DND-41 (cell line): ENCODE measurements at places on chromosomes 5 and 9.

GRCh38 chr5:1465966-1466471, 20.8 kb upstream of the SLC6A3 start:
- no peaks in the 10 kb centered on the region for H3K4me1 ChIP-seq
- H3K36me3 ChIP-seq = peaks cover 84% of the 10 kb centered on the region
- no peak overlapping the region for H3K4me3 ChIP-seq
- H3K27ac ChIP-seq = no peak overlapping the region
- DNase-seq = no peak

- no peak overlapping the region for H3K4me3 ChIP-seq
- DNase-seq = no peak
- H3K27me3 ChIP-seq = peaks cover 3% of the 10 kb centered on the region
These were observed 88.2 kb upstream of the ANKRD55 start for GRCh38 chr5:56321236-56321881.

DNA sequence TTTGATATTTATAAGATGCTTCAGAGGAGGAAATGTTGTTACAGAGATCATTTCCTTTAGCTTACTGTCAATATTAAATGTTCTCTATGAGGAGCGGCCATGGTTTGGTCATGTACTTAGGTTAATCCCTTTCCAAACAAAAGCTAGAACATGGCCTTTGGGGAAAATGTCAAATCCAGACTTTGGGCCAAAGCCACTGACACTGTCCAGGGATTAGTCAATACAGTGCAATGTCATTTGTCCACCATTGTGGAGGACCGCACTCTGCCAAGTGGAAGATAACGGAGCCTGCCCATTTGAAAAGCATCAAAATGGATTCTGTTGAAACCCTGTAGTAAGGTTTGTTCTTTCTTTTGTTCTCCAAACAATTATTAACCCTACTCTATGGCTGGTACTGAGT, 50.1 kb downstream of the FRMPD1 start:
- H3K4me1 ChIP-seq = no peaks in the 10 kb centered on the region
- H3K27ac ChIP-seq = no peak overlapping the region
- H3K27me3 ChIP-seq = peaks cover 7% of the 10 kb centered on the region
- H3K4me3 ChIP-seq = no peak overlapping the region
- no peaks in the 10 kb centered on the region for H3K36me3 ChIP-seq

DNA sequence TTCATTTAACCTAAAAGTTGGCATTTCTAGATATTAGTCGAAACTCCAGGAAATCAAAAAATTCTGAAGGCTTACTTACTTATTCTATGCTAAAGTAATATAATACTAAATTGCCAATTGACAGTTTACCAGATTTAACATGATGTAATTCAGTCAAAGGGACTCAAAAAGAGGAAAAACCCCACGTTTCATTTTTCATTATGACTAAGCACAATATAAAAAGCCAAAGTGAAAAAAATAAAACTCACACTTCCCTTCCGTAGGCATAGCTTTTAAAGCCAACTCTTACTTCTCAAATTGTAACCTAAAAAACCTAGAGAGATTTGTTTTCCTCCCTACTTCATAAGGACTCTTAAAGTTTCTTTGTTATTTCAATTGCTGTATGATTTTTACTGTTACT, 146.6 kb downstream of the RAPGEF6 start:
- no peaks in the 10 kb centered on the region for H3K27me3 ChIP-seq
- no peak overlapping the region for H3K4me3 ChIP-seq
- H3K36me3 ChIP-seq = peaks cover 53% of the 10 kb centered on the region
- no peak overlapping the region for H3K27ac ChIP-seq
- no peak for DNase-seq

DNA sequence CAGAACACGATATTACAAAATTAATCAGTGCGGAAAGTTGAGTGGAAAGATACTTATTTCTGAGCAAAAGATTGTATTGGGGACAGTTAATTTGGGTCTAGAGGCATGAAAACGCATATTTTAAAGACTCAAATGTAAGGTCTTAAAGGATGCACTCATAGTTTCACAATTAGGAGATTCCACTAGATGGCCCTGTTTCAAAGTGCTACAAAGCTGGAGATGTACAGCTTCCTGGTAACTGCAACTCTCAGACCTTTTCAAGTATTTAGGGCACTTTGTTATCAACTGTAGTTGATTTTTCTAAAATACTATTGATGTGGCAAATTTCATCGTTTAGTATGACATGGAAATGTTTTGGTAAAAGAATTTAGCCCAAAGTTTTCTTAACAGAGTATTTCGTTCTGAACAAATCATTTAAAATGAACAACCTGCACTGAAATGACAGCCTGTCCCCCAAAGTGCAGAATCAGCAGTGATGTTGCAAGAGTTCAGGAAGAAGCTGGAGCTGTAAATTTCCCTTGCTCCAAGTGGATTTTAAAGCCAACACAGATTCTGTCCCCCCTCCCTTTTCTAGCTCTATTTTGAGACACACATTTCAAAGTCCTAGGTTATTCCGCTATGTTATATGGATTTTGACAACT, 16.2 kb upstream of the NDUFB6 start:
- no peak overlapping the region for H3K27ac ChIP-seq
- no peaks in the 10 kb centered on the region for H3K4me1 ChIP-seq
- no peak overlapping the region for H3K4me3 ChIP-seq
- H3K36me3 ChIP-seq = no peaks in the 10 kb centered on the region
- no peak for DNase-seq

GRCh38 chr9:37705787-37706186, 47.8 kb upstream of the TRMT10B start:
- H3K4me1 ChIP-seq = no peaks in the 10 kb centered on the region
- no peak overlapping the region for H3K4me3 ChIP-seq
- no peak for DNase-seq
- no peaks in the 10 kb centered on the region for H3K36me3 ChIP-seq

- H3K4me1 ChIP-seq = no peaks in the 10 kb centered on the region
- H3K4me3 ChIP-seq = no peak overlapping the region
- H3K36me3 ChIP-seq = no peaks in the 10 kb centered on the region
- no peaks in the 10 kb centered on the region for H3K27me3 ChIP-seq
- no peak overlapping the region for H3K27ac ChIP-seq
- DNase-seq = no peak
These were observed 76.5 kb upstream of the ATG10 start for GRCh38 chr5:81895307-81895706.

DNA sequence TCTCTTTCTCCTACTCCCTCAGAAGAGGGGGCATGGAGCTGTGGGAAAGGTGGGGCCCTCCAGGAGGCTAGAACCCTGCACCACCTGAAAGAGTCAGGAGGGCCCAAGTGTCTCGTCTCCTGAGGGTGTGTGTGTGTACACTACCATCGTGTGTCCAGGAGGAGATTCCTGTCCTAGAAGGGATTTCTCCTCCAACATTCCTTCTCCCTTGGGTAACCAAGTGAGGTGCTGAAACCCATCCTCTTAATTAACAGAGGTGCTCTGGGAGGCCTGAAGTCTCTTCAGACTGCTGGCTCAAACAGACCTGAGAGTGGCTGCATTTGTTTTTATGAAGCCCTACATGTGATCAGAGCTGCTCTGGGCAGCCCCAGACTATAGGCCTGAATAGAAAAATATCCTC, 61.1 kb upstream of the FAM169A start:
- H3K4me3 ChIP-seq = no peak overlapping the region
- no peak overlapping the region for H3K27ac ChIP-seq
- no peaks in the 10 kb centered on the region for H3K36me3 ChIP-seq
- H3K4me1 ChIP-seq = no peaks in the 10 kb centered on the region
- DNase-seq = no peak
- H3K27me3 ChIP-seq = no peaks in the 10 kb centered on the region

DNA sequence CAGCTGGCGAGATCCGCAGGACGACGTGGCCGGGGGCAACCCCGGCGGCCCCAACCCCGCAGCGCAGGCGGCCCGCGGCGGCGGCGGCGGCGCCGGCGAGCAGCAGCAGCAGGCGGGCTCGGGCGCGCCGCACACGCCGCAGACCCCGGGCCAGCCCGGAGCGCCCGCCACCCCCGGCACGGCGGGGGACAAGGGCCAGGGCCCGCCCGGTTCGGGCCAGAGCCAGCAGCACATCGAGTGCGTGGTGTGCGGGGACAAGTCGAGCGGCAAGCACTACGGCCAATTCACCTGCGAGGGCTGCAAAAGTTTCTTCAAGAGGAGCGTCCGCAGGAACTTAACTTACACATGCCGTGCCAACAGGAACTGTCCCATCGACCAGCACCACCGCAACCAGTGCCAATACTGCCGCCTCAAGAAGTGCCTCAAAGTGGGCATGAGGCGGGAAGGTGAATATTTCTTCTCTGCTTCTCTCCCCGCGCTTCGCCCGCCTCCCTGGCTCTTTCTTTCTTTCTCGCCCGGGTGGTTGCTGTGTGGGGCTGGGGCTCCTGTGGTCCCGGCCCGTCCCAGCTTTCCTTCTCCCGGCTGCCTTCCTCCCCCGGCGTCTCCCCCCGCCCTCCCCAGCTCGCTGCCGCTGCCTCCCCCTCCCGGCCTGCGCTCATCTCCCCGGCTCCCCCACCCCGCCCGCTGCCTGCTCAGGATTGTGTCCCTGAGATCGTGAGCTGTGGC, 2.2 kb downstream of the NR2F1 start:
- H3K27ac ChIP-seq = no peak overlapping the region
- H3K4me1 ChIP-seq = peaks cover 24% of the 10 kb centered on the region
- peaks cover 33% of the 10 kb centered on the region for H3K27me3 ChIP-seq
- DNase-seq = no peak
- no peaks in the 10 kb centered on the region for H3K36me3 ChIP-seq

GRCh38 chr5:176809544-176810080, 747 bp upstream of the UNC5A start:
- no peaks in the 10 kb centered on the region for H3K27me3 ChIP-seq
- H3K36me3 ChIP-seq = no peaks in the 10 kb centered on the region
- no peak for DNase-seq
- no peak overlapping the region for H3K27ac ChIP-seq
- no peak overlapping the region for H3K4me3 ChIP-seq
- no peaks in the 10 kb centered on the region for H3K4me1 ChIP-seq

- H3K27me3 ChIP-seq = no peaks in the 10 kb centered on the region
- no peak overlapping the region for H3K4me3 ChIP-seq
- H3K36me3 ChIP-seq = no peaks in the 10 kb centered on the region
- no peak for DNase-seq
These were observed 442.0 kb upstream of the MEF2C start for GRCh38 chr5:89324990-89325389.

- no peak overlapping the region for H3K27ac ChIP-seq
- no peak overlapping the region for H3K4me3 ChIP-seq
- no peaks in the 10 kb centered on the region for H3K36me3 ChIP-seq
These were observed 64.2 kb downstream of the MAST4 start for GRCh38 chr5:66660396-66660795.

GRCh38 chr5:157516006-157516405, 56.0 kb downstream of the NIPAL4 start:
- no peaks in the 10 kb centered on the region for H3K4me1 ChIP-seq
- no peak overlapping the region for H3K27ac ChIP-seq
- no peaks in the 10 kb centered on the region; the same call in 1 of the 2 replicates for H3K36me3 ChIP-seq
- no peak for DNase-seq
- H3K4me3 ChIP-seq = no peak overlapping the region

- DNase-seq = no peak
- H3K4me1 ChIP-seq = no peaks in the 10 kb centered on the region
- H3K27ac ChIP-seq = no peak overlapping the region
These were observed 468.5 kb downstream of the NFIB start for GRCh38 chr9:13845460-13845859.

GRCh38 chr5:142303565-142303964, 21.3 kb downstream of the SPRY4 start:
- no peak overlapping the region for H3K27ac ChIP-seq
- no peak for DNase-seq
- no peaks in the 10 kb centered on the region for H3K27me3 ChIP-seq
- H3K36me3 ChIP-seq = no peaks in the 10 kb centered on the region
- H3K4me1 ChIP-seq = no peaks in the 10 kb centered on the region

GRCh38 chr9:99433555-99433954, 211.5 kb downstream of the SEC61B start:
- H3K27me3 ChIP-seq = no peaks in the 10 kb centered on the region
- peak; percentile 5 for DNase-seq
- H3K4me1 ChIP-seq = no peaks in the 10 kb centered on the region
- H3K4me3 ChIP-seq = no peak overlapping the region

- H3K4me1 ChIP-seq = no peaks in the 10 kb centered on the region
- no peak for DNase-seq
- H3K36me3 ChIP-seq = no peaks in the 10 kb centered on the region
- H3K27me3 ChIP-seq = no peaks in the 10 kb centered on the region
- H3K4me3 ChIP-seq = no peak overlapping the region
These were observed 677.5 kb downstream of the ACTL7B start for GRCh38 chr9:108178318-108178717.

GRCh38 chr9:71941060-71941568, 29.7 kb downstream of the C9orf85 start:
- no peaks in the 10 kb centered on the region for H3K4me1 ChIP-seq
- DNase-seq = no peak
- H3K27ac ChIP-seq = no peak overlapping the region
- no peaks in the 10 kb centered on the region for H3K27me3 ChIP-seq
- no peak overlapping the region for H3K4me3 ChIP-seq
- H3K36me3 ChIP-seq = no peaks in the 10 kb centered on the region

- H3K36me3 ChIP-seq = peaks cover 87% of the 10 kb centered on the region
- no peak overlapping the region for H3K4me3 ChIP-seq
- peak overlapping the region; percentile 20; the same call in 1 of the 2 replicates for H3K27ac ChIP-seq
- no peaks in the 10 kb centered on the region; the same call in 1 of the 2 replicates for H3K4me1 ChIP-seq
These were observed 52.1 kb downstream of the SEMA4D start for GRCh38 chr9:89445801-89446251.

DNA sequence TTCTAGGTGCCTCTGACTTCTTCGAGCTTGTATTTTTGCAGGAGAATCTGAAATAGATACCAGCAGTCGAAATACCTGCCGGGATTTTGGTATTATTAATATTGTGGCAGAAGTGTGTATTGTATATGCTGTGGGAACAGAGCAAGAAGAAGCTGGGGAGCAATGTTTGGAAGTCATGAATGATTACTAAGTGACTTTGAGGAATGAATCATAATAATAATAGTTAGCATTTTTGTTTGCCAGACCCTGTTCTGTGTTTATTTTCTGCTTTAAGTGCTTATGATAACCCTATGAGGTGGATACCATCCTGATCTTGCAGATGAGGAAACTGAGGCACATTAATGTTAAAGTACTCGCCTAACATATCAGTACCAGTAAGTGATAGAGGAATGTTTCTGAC, 32.4 kb downstream of the RAB24 start:
- no peak for DNase-seq
- no peaks in the 10 kb centered on the region for H3K27me3 ChIP-seq
- H3K36me3 ChIP-seq = peaks cover 89% of the 10 kb centered on the region
- no peak overlapping the region for H3K27ac ChIP-seq
- H3K4me3 ChIP-seq = no peak overlapping the region

GRCh38 chr9:134707731-134708671, 66.4 kb downstream of the COL5A1 start:
- H3K36me3 ChIP-seq = no peaks in the 10 kb centered on the region
- no peak overlapping the region for H3K4me3 ChIP-seq
- H3K4me1 ChIP-seq = no peaks in the 10 kb centered on the region
- H3K27me3 ChIP-seq = no peaks in the 10 kb centered on the region
- no peak for DNase-seq

GRCh38 chr5:102818345-102818744, 63.2 kb downstream of the PAM start:
- peaks cover 29% of the 10 kb centered on the region for H3K4me1 ChIP-seq
- DNase-seq = no peak
- H3K27ac ChIP-seq = no peak overlapping the region
- no peak overlapping the region for H3K4me3 ChIP-seq
- no peaks in the 10 kb centered on the region for H3K36me3 ChIP-seq
- no peaks in the 10 kb centered on the region for H3K27me3 ChIP-seq
